ENCODE measurements at places on chromosomes 4 and X.
A peak's percentile ranks its signal among the peaks of the same experiment; 100 is the strongest.

DNA sequence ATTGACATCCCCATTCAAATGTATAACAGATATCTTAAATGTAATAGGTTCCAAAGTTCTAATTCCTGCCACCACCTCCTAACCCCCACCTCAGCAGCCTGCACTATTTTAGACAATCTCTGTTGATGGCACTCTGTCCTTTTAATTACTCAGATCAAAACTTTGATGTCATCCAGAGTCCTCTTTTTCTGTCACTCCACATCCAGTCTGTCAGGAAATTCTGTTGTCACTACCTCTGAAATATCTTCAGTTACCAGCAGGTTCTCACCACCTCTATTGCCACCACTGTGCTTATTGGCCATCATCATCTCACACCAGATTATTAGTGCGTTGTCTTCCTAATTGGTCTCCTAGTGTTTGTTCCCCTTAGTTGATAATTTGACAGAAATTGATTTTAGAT lies 76.2 kb downstream of the PTPN13 start:
- DNase-seq, result no peak

- peak; percentile 63 for DNase-seq
These were observed 3.2 kb downstream of the RPS6KA3 start for GRCh38 chrX:20263474-20263873.

- peak; percentile 17 for DNase-seq
These were observed at the start of gene CYSLTR1 for GRCh38 chrX:78327370-78328086. Gene CYSLTR1 (minus strand): TSS chrX:78327611. CDS start chrX:78273746, 53,865 bp downstream.

- no peak for DNase-seq
These were observed 36.0 kb downstream of the PLAC1 start for GRCh38 chrX:134622056-134622812.

DNA sequence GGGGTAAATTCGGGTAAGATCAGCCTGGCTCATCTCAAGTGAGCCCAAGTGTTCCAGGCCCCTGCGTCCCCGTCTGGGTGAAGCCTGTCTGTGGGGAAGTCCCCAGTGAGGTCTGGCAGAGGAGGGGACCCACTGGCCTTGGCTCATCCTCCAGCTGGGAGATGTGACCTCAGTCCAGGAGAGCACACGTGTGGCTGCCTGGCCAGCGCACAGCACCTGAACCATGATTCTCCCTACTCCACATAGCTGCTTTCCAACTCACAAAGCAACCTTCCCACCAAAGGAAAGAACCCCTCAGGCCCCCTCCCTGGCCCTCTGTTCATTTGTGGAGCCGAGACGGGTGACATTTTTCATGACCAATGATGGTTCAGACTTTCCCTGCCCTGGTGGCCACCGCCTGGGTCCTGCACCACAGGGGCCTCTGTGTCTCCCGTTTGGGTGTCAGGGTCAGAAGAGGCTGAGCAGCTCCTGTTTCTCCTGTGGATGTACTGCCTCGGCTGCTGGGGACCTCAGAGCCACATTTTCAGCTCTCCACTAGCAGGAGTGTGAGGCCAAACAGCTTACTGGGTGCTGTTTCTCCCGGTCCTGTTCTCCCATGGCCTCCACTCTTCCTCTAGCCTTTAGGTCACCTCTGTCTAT lies 111.4 kb downstream of the CPZ start:
- no peak for DNase-seq

- no peak for DNase-seq
These were observed 218.9 kb downstream of the PCDH7 start for GRCh38 chr4:30939069-30939468.

- DNase-seq, result no peak
These were observed 99.0 kb downstream of the ANOS1 start for GRCh38 chrX:8632924-8633323.

- no peak for DNase-seq
These were observed 957.1 kb downstream of the PCDH18 start for GRCh38 chr4:136575146-136575545.

- DNase-seq, result no peak
These were observed 54.6 kb upstream of the MMAA start for GRCh38 chr4:145564540-145564939.
